NCI-H69 (cell line): ENCODE measurements at places on chromosomes 5 and 9.

- DNase-seq: no peak
Measured at GRCh38 chr5:61071526-61071925, 90.7 kb downstream of the SMIM15 start.

GRCh38 chr5:173477345-173478040, 139.0 kb downstream of the BOD1 start:
- DNase-seq: no peak

DNA sequence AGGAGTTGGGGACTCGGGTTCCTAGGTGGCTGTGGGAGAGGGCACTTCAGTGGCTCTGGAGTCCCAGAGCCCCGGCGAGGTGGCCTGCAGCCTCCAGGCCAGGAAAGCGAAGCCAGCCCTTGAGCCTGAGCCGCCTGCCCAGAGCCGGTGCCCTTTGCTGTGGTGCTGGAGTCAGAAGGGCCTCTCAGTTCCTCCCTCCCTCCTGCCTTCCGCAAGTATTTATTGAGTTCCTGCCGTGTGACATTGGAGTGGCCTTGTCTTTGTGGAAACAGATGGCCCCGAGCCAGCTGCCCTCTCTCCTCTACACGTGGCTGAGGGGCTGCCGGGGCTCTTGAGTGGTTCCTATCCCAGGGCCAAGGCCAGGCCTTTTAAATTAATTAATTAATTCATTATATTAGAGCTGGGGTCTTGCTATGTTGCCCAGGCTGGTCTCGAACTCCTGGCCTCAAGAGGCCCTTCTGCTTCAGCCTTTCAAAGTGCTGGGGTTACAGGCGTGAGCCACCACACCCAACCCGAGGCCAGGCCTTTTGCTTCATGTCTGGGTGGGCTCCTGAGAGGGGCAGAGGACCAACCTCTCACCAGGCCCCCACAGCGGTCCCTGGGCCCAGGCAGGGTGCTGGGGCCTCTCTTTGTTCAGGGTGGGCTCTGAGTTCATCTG, 45.6 kb upstream of the IER5L start:
- DNase-seq: no peak

GRCh38 chr5:58440901-58441460, 18.9 kb downstream of the PLK2 start:
- no peak for DNase-seq

- peak; percentile 5 for DNase-seq
Measured at GRCh38 chr5:165227515-165227914, 1722.1 kb downstream of the MAT2B start.

DNA sequence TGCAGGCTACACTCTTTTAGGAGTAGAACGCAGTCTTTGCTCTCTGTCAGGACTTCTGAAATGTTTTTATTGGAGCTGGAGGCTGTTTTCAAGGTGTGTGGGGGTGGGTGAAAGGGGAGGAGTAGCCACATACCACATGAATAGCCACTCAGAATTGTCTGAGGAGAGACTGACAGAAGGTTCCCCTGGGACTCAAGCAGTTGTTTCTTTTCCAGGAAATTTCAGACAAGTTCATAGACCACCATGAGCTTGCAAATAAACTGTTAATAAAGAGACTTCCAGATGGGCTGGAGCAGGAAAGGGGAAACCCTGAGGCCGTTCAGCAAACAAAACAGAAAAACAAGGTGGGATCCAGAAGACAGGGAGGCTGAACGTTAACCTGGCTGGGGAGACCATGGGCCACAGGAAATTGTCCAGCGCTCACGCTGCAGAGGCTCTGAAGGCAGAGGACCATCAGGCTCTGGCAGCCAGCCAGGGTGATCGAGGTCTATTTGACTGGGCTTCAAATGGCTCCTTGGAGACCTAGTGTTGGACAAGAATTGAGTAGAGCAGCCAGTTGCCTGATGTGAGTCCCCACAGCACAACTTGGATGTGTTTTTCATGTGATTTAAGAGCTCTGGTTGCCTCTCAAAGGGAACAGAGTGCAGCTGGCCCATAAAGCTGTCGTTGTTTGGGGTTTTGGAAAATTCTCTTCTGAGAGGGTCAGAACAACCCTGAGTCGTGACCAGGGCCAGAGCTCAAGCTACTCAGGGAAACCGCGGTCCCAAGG, 159.2 kb upstream of the RAI14 start:
- peak; percentile 88 for DNase-seq

DNA sequence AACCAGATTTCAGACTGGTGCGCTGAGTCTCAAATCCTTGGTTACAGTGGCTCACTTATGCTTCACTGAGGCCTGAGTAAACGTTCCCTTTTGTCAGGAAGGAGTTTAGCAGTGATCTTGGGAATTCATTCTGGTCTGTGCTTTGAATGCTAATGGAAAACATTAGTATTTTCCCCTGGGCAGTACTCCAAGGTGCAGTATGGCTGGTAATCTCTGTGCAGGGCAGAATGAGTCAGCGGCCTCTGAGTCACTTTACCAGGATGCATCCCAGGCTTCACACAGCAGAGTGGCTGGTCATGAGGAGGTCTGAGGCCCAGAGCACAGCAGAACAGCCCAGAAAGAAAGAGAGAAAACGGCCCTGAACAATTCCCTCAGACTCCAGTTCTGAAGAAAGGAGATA, 54.0 kb downstream of the PCA3 start:
- peak; percentile 80 for DNase-seq

DNA sequence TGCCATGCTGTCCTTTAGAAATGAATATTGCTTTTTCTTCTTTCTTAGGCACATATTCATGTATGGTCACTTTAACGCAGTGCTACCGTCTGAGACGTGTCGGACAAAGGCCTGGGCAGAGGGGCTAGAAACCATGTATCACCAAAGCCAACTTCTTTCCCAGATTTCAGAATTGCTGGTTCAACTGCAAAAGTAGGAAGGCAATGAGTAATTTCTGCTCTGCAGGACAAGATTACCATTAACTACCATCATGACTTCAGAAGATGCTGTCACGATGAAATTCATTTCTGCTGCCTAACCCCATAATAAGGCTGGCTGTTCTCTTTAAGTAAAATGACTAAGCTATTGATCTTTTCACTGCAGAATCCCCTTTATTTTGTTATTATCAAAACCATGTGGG, 306.7 kb downstream of the PDE4D start:
- no peak for DNase-seq

DNA sequence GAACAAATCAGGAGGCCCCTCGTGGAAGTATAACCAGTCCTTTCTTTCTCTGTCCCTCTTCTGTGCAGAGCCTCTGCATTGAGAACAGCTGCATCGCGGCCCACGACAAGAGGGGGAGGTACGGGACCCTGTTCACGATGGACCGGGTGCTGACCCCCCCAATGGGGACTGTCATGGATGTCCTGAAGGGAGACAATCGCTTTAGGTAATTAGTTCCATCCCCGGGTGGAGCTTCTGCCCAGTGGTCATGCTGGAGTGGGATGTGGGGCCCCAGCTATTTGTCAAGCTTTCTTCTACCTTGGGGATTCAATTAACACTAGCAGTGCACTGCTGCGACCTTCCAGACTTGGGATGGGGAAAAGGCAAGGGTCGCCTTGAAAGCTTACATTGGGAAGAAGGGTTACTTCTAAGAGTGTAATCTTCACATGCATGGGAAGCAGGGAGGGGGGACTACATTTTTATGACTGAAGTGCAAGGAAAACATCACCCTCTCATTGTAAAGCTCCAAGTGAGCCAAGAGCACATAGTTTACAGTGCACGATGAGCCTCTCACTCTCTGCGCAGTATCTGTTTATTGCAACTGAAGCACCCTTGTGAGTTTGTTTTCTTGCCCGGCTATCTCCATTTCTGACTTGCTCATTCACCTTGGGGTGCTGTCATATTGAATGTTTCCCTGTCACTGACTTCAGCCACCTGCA, 27.0 kb downstream of the TGFBI start:
- DNase-seq: no peak

GRCh38 chr9:85212887-85213286, 528.9 kb downstream of the AGTPBP1 start:
- peak; percentile 24 for DNase-seq

DNA sequence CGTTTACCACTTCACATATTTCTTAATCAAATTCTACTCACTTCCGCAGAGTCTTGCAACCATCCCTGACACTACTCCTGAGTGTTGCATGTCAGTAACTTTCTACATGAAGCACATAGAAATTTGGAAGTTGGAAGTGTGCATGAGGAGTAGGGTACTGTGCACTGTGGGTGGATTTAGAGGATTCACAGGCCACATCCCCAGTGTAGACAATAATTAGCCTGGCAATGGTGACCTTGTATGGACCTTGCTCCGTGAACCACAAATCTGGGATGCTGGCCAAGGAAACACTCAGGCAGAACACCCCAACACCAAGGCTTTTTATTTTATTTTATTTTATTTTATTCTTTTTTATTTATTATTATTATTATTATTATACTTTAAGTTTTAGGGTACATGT, 25.5 kb downstream of the CTSL start:
- DNase-seq: no peak

GRCh38 chr9:124010665-124011321, 775 bp upstream of the LHX2 start:
- peak; percentile 46 for DNase-seq

GRCh38 chr5:179621551-179622214, 1.8 kb downstream of the HNRNPH1 start:
- peak; percentile 23 for DNase-seq
